ENCODE measurements at places on chromosomes 4 and X. TPM values are rescaled to one million over a fixed set of nuclear protein-coding genes. Genes with fewer than 3 reads are reported as not detected.

Gene SYN1
- total RNA-seq = 10.9 TPM

Gene PPP2R2C
- total RNA-seq = 8.1 TPM

Gene CCNA2
- total RNA-seq = 0.81 TPM

Gene UCP1
- total RNA-seq = not detected

Gene RAB9B
- 28.0 TPM for total RNA-seq

Gene FAM149A
- 14.6 TPM for total RNA-seq

Gene SLC10A6
- 0.43 TPM for total RNA-seq

Gene GIMD1
- total RNA-seq = not detected

Gene CDX4
- not detected for total RNA-seq

Gene IRAK1
- total RNA-seq = 34.2 TPM

Gene GPRASP1
- 3.8 TPM for total RNA-seq
